ENCODE measurements at places on chromosomes 4 and X.

DNA sequence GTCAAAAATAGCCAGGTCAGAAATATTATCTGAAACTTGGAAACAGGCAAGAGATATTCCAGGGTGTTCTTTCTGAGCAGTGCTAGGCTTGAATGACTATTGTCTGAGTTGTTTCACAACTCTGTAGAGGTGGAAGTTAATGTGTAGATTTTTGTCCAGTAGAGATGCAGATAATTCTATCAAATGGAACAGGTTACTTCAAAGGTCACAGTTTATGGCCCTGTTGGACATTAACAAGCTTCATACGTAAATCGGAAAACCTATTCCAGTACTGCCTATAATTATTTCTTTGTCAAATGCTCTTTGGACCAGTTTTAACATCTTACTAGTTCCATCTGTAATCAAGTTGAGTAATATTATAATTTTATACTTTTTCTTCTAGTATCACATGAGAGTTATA, 1639.4 kb upstream of the TENM3 start:
- DNase-seq = no peak

DNA sequence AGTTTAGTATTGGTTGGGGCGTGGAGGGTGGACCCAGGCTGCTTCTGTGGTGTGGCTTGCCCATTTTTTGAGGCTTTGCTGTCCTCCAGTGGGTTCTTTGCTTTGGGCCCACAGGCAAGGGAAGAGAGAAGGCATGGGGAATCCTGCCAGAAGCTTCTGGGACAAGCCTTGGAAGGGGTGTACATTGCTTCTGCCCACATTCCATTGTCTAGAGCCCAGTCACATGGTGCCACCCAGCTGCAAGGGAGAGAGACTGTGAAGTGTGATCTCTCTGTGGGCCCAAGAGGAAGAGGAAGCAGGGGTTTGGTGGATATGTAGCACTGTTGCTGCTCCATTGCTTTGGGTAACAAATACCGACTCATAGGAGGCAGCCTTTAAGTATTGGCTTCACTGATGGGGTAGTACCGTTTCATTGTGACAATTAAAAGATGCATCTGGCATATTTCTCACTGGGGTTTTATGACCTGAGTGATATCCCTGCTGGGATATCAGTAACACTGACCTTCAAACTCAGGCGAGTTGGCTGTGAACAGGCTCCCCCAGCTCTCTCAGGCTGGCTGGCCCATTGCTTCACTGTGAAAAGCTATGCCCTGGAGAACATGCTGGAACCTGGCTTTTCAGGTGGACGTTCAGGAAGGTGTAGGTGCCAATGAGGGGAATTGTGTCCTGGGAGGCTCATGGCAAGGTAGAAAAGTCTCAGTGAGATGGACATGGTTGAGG, 85.9 kb downstream of the CLDN34 start:
- no peak for DNase-seq

DNA sequence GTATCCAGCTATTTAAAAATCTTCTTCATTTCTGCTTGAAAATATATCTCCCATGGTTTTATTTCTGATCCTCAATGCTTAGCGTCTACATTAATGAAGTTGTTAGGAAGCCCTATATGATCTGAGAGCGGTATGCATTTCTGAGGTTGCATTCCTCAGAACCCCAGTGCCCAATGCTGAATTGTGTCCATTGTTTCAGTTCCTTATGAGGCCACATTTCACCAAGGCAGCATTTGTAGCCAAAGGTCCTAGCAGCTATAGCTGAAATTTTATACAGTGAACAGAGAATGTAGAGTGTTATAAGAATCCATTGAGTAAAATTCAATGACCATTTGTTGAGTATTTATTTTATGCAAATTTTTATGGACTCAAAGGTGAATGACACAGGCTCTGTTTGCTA, 209.5 kb downstream of the PCDH7 start:
- peak; percentile 60 for DNase-seq

DNA sequence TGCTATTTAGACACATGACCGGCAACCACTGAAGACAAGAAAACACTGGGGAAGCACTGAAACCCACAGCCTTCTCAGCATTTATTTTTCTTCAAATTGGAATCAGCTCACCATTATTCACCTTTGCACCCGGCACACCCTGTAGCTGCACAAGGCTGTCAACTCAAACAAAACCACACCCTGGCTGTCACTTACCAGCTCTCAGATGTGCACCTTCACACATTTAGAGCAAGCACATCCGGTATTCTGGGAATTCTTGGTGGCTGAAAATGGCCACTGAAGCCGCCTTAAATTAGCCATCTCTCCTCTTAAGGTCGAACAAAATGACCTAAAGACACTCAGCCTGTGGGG, 5.9 kb downstream of the ZFYVE28 start:
- no peak for DNase-seq

GRCh38 chrX:22975786-22976185, 24.0 kb upstream of the DDX53 start:
- DNase-seq = no peak

- no peak for DNase-seq
Observed at GRCh38 chr4:161704040-161704439, 459.8 kb downstream of the FSTL5 start.

DNA sequence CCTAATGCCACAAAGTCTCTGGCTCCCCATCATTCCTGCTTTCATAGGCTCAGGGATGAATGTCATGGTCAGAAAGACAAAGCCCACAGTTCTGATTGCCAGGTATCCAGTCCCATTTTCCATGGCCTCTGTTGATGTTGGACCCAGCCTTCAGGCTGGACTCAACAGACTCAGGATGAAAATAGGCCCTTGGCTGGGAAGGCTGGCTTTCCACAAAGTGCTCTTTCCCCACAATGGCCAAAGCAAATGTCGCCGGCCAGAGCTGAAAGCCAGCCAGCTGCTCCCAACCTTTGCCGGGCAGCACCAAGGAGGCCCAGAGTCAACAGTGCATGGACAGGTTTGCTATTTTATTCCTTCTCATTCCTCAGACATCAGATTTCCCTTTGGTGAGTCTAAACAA, 430.1 kb upstream of the FGF16 start:
- DNase-seq = no peak

DNA sequence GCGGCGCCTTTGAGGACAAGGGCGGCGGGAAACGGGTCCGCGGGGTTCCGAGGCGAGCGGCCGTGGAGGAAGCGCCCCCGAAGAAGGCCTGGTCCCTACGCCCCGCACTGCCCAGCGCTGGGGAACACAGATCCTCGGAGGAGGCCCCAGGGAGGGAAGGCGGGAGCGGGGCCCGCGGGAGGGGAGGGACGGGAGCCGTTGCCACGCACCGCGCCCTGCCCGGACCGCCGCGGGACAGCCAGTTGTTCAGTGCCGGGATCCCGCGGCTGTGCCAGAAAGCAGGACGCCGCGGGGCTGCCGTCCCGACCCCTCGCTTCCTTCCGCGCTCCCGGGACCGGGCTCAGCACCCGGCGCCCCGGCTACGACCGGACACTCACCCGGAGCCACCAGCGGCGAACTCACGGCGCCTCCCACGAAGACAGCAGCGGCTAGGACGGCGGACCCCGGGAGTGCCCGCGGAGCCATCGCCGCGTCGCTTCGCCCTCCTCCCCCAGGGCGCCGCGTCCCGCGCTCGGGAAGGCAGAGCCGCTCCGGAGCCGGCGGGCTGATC, 278 bp downstream of the RELL1 start:
- DNase-seq = no peak

GRCh38 chrX:50877310-50877709, 33.2 kb upstream of the BMP15 start:
- DNase-seq = no peak

DNA sequence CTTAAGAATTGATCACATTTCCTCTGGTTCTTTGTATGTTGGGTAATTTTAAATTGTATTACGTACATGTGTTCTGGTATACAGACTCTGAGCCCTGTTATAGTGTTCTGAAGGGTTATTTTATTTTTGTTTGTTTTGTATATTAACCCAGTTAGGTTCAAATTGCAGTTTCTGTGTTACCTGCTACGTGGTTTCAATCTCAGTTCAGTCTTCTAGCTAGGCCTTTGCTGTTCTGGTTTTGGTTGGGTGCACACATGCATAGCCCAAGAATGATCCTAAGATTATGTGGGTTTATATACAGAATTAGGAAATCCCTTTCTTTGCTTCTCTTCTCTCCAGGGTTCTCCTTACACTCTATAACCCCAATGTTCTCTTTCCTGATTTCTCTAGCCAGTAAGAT, 161.0 kb downstream of the PPP1R2C start:
- DNase-seq = no peak

GRCh38 chr4:11404431-11404830, 24.3 kb downstream of the HS3ST1 start:
- DNase-seq = no peak

DNA sequence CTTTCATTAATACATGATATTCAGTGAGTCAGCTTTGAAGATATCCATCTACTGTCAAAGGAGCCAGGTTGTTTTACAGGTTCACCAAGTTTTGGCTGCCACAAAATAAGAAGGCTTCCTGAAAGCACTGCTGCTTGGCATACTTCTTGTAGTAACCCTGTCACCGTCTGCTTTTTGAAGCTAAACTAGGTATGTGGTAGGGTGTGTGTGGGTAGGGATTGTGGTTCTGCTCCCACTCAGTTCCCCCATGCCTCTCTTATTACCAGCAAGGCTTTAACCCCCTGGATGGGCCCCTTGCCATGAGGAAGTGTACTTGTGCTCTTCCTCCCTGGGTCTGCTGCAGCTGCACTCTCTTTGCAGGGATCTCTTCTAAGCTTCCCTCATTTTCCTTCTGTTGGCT, 191.2 kb downstream of the BANK1 start:
- no peak for DNase-seq

GRCh38 chr4:168833881-168834280, 176.2 kb downstream of the CBR4 start:
- no peak for DNase-seq

- no peak for DNase-seq
Observed at GRCh38 chr4:94856030-94856429, 98.3 kb downstream of the BMPR1B start.

- DNase-seq = no peak
Observed at GRCh38 chr4:164952551-164952950, 24.9 kb downstream of the TRIM61 start.

DNA sequence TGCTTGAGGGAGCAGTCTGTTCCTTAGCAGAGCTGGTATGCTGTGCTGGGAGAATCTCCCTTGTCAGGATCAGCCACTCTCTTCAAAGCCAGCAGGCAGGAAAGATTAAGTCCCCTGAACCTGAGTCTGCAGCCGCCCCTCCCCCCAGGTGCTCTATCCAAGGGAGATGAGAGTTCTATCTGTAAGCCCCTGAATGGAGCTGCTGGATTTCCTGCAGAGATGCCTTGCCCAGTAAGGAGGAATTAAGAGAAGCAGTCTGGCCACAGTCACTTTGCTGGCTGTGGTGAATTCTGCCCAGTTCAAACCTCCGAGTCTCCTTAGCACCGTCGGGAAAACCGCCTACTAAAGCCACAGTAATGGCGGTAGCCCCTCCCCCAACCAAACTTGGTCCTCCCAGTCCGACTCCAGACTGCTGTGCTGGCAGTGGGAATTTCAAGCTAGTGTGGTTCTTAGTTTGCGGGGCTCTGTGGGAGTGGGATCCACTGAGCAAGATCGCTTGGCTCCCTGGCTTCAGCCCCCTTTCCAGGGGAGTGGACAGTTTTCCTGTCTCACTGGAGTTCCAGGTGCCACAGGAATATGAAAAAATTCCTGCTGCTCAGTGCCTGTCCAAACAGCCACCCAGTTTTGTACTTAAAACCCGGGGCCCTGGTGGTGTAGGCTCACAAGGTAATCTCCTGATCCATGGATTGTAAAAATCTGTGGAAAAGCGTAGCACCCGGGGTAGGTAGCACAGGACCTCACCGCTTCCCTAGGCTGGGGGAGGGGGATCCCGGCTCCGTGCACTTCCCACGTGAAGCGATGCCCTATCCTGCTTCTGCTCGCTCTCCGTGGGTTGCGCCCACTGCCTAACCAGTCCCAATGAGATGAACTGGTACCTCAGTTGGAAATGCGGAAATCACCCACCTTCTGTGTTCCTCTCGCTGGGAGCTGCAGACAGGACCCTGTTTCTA, 38.0 kb downstream of the RAB28 start:
- DNase-seq = no peak

- peak; percentile 64 for DNase-seq
Observed at GRCh38 chrX:125132274-125132673, 187.4 kb upstream of the TEX13C start.

DNA sequence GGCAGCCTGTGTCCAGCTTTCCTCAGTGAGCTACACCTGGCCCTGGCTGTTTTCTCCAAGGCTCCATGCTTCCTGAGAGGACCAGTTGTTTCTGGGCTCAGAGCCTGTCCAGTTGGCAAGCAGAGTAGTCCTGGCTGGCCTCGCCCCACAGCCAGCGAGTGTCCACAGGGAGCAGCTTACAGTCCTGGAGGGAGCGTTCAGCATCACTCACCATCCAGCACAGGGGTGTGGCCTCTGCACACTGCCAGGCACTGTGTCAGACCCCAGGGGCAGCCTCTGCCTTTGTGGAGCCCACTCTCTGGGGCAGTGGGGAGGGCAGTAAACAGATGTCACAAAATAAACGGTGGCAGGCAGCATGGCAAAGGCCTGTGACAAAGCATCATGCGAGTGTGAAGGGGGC, 23.9 kb downstream of the EVC start:
- no peak for DNase-seq

DNA sequence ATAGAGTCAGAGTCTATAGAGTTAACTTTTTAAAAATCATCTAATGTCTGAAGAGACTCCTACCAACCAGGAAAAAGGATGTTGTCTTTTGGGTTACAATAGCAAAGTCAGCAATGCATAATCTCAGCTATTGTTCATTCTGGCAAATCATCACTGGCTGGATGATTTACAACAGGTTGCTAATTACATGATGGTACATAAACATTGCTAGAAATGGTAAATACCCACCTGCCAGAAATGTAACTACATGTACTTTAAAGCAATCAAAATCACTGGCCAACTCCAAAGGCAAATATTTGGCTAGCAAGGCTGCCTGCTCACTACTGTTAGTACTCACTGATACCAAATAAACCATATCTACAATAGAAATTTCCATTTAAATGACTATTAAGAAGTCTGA, 91.1 kb downstream of the PPP3CA start:
- DNase-seq = no peak

DNA sequence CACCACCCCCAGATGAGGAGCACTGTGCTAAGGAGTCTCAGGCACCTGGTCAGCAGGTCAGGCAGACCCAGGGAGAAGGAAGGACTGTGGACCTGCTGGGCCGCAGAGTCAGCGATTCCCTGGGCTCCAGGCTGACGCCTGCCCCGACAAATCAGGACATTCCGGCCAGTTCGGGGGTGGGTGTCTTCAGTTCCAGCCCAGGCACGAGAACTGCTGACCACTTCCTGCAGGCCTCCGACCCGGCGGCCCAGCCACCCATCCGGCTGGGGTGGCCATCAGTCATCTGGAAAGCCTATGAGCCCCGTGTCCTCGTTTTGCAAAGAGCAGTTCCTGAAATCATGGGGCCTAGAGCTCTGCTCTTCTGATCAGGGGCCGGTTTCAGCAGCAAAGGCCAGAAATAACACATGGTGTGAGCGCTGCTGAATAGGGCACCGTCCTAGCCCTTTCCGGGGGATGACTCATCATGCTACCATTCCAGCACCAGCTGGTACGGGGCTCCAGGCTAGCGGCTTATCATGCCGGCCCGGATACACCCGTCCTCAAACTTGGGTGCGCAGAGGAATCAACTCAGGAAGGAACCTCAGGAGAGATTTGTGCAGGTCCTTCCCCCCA, 7.8 kb upstream of the SH3TC1 start:
- no peak for DNase-seq

GRCh38 chrX:68913249-68913547, 84.4 kb downstream of the EFNB1 start:
- DNase-seq = no peak

All from HAP-1 (cell line).